CD4-positive, alpha-beta T cell treated with Interleukin-17A for 1 hour (primary cell): ENCODE measurements at places on chromosomes 5 and 9.

- no peak for DNase-seq
Measured at GRCh38 chr9:87518702-87519335, 21.2 kb downstream of the DAPK1 start.

DNA sequence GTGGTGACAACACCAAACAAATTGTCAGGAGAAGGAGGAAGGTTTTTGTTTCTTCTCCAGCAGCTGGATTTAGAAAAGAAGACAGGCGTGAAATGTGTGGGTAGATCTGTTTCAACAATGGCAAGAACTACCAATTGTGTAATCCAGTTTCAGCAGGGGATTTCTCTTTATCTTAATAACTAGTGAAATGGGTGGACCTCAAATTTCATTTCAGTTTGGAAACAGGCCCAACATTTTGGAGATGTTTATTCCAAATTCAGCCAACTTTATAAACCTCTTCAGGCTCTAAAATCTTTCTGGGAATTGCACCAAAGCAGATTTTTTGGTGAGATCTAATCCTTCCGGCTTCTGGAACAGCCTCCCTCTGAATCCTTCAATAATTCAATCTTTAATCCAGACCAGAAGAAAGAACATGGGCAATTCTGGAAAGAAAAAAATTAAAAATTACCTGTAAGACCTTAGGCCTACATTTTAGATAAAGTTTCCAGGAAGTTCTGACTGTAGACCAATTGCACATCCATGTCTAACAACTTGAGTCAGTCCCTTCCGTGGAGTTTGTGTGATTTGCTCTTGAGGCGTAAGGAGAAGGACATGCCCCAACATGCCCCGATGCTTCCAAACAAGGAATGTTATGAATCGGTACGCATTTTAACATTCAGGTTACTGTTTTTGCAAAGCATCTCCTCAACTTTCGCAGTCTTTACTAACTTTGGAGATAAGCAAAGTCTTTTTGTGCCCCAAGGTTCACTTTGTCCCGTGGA is 423.6 kb downstream of the IRX1 start:
- no peak for DNase-seq

DNA sequence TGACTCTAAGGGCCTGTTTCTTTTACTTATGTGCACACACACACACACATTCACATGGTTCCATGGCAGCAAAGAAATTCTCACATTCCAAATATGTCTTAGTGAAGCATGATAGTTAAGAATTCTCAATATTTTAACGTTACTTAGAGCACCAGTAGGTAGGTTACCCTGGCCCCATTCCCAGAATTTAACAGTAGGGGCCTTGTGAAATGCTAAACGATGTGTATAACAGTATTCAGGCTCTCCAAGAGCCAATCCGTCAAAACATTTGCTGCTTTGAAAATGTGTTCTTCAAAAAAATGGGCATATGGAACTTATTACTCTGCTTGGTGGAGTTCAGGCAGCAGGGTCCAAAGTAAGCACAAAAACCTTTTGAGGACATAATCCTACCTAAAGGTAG is 93.7 kb upstream of the DAB2 start:
- DNase-seq, result no peak

DNA sequence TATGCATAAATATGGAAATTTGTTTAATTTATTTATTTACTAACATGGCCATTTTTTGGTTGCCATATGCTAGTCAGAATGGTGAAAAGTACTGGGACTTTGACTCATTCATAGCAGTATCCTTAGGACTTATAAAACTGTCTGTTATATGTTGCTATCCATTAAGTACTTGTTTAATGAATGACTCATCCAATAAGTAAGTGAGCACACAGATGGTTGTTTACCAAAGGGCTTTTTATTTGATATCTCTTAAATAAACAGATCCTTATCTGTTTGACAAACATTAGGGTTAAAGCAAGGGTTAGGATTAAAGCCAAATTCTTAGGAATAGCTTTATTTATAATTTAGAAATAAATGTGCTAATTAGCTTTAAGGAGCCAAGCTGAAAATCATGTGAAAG is 183.4 kb downstream of the FBXO4 start:
- DNase-seq, result no peak

GRCh38 chr5:34959323-34959722 is 30.0 kb downstream of the DNAJC21 start:
- DNase-seq, result no peak

GRCh38 chr5:87185838-87186237 is 81.8 kb upstream of the RASA1 start:
- no peak for DNase-seq

DNA sequence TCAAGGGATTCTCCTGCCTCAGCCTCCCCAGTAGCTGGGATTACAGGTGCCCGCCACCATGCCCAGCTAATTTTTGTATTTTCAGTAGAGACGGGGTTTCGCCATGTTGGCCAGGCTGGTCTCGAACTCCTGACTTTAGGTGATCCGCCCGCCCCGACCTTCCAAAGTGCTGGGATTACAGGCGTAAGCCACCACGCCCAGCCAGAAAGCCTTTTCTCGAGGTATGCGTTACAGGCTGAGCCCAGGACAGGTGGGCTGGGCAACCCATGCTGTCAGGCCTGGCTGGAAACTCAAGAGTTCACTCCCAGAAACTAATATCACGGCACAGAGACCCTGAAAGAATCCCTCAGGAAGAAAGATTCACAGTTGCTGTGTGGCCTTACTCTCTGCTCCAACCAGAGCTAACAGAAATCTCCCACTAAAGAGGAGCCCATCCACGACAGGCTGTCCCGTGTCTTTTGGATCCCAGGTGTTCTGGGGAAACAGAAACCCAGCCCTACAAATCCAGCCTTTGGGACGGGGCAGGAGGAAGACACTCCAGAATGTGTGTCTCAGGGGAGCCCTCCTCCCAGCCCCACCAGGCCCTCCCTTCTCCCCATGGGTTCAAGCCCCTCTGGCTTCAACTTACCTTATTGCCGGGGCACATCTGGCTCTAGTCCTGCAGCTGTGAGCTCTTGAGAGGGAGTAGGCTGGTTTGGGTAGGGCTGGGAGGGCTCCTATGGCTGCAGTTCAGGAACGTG is 400 bp downstream of the TIFAB start:
- DNase-seq, result no peak

GRCh38 chr5:165459232-165459631 is 1953.8 kb downstream of the MAT2B start:
- no peak for DNase-seq

DNA sequence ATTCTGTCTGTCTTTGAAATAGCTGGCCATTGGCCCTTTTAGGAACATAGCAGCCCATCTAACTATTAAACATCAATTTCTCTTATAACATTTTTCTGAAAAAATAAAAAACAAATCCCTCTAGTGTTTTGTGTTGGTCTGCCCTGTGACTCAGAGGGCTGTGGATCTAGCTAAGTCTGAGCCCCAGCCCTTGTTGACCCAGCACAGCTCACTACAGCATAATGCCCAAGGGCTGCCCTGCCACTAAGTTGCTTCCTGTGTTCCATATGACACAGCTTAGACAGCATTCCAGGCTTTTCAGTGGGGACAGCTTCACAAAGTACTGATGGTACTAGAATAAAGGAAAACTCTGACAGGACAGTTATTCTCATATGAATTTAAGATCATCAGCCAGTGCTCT is 136.0 kb downstream of the SCAMP1 start:
- no peak for DNase-seq

- DNase-seq, result no peak
Measured at GRCh38 chr5:179379321-179379890, 34.1 kb upstream of the ADAMTS2 start.
